ENCODE measurements at places on chromosomes 13 and 19.

DNA sequence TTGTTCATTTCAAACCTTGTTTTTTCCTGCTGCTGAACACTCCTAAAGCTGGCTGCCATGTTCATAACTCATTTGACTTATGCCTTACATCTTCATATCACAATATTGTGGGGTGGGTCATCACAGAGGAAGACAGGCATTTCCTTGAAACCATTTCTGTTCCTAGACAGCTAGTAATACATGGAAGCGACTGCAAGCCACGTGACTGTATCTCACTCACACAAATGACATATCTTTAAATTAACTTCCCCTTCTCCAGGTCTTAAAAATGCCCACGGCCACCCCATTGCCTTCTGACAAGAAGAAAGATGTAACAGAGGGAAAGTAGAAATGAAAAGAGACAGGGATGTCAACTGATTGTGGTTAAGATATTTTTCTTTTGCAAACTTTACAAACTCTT, 236.8 kb downstream of the LMO7 start:
- no peak for DNase-seq

GRCh38 chr13:76024151-76024550, 388.0 kb downstream of the LMO7 start:
- DNase-seq: no peak

DNA sequence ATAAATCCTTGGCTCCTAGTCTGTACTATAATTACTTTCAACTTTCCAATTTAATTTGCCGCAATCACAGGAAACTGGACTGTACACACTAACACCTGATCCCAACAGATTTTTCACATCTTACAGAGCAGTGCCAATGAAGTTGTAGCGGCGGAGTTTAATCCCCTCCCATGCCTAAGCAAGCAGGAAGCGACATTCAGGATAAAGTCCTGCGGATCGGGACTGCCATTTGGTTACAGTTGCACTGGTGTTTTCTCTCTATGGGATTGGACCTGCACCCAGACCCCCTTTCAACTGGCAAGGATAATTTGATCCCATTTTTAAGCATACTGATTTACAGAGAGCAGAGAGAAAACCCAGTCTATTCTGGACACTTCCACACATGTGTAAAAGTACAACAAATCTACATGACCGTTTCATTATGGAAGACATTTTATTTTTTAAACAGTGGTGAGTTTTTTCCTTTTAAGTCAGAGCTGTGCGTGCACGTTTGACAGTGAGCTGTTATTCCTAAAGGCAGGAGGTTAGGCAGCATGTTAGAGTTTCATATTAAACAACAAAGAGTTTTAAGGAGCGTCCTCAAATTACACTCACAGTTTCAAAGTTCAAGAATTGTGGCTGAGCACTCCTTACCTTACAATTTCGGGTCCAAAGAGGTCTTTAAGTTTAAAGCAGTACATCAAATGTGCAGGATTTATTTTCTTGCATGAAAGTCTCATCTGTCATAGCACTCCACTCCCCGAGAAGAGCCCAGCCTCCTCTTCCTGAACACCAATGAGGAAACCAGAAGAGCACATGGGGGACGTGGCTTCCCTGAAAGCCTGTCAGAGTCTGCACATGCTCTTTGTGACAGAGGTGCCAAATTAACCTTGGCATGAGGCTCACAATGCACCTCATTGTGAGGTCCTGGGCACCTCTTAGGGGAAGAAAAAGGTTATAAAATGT, 141.6 kb upstream of the RFC3 start:
- peak; percentile 40 for DNase-seq

- no peak for DNase-seq
Observed at GRCh38 chr13:75870397-75870903, 234.3 kb downstream of the LMO7 start.

- DNase-seq: peak; percentile 9
Observed at GRCh38 chr19:19062454-19063182, 1.2 kb upstream of the SLC25A42 start.

DNA sequence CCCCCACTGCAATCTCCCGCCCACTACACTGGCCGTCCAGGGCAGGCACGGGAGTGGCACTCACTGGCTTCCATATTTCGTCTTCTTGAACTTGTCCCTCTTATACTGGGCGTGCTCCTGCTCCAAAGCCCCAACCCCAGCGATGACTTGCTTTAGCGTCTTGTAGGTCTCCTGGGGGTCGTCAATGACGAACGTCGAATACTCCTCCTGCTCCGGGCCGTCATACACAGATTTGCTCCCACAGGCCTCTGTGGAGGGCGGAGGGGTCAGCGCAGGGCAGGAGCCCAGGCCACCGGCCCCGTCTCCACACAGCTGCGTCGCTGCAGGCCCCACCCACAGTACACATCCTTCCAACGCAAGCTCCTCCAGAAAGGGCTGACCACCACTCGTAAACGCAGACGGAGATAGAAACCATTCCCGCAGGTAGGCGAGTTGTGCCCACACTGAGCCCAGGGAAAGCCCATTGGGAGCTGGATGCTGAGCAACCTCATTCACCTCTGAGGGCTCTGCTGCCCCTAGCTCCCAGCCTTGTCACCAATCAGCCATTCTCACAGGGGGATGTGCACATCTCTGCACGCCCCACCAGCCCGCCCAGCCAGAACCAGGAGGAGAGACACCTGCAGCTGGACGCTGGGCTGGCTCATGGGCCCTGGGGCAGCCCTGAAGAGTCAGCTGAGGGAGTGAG, 7.9 kb upstream of the C13orf46 start:
- no peak for DNase-seq

GRCh38 chr13:97353927-97354675, 79.9 kb upstream of the RAP2A start:
- DNase-seq: no peak

DNA sequence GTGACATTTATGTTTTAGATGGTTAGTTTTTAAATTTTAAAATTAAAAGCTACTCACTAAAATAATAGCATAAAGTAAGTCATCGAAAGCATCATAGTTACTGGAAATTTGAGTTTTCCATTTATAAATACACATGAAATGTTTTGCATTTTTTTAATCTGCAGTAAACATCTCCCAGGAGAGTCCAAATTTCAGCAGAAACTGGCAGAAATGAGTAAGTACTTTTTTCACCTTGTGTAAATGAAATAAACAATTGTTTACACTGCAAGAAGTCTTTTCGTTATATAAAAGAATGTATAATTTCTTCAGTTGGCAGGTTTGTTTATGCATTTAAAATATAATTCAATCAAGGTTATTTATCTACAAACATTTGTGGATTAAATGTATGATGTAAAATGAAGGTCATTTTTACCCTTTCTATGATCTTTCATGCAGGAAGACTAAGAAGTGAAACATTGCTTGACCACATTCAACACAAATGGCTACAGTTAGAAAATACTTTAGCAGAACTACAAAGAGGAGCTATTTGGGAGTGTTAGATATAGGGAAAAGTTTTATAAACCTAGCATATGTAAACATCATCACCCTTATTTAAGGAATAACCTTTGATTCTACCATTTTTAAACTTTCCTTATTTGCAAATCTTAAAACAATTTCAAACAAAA, 55.6 kb downstream of the RCBTB2 start:
- no peak for DNase-seq

DNA sequence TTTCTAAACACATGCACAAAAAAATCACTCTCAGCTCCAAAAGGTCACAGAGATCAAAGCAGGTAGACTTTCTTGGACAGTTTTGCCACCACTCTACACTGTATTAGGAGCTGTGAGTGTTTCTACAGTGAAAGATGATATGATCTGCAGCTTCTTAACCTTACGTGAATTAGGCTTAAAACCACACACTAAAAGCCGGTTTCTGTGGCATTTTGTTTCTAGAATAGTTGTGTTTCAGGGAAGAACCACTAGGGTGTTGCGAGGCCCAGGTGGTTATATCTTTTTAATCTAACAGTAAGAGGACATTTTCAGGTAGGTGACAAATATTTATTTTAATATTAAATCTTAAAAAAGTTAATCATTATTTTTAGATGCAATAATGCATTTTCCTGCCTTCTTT, 216.4 kb downstream of the KLF5 start:
- DNase-seq: no peak

- DNase-seq: no peak
Observed at GRCh38 chr13:80939581-80939980, 598.7 kb upstream of the SPRY2 start.

- DNase-seq: no peak
Observed at GRCh38 chr19:45785781-45786532, 3.7 kb upstream of the DMPK start.

DNA sequence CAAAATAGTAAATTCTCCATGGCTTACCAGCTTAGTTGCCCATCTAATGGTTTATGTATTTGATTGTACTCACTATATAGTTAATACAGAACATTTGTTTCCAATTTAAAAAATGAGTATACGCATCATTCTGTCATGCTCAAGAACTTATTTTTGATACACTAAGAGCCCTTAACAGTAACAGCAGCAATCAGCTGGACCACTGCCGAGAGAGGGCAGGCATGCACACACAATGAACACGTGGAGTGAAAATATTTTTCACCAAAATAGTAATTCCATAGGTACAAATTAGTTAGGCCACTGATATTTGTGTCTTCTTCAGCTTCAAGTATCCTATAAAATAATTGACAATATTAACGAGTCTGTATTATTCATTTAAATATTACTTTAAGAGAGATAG, 109.9 kb downstream of the KLF12 start:
- DNase-seq: no peak

DNA sequence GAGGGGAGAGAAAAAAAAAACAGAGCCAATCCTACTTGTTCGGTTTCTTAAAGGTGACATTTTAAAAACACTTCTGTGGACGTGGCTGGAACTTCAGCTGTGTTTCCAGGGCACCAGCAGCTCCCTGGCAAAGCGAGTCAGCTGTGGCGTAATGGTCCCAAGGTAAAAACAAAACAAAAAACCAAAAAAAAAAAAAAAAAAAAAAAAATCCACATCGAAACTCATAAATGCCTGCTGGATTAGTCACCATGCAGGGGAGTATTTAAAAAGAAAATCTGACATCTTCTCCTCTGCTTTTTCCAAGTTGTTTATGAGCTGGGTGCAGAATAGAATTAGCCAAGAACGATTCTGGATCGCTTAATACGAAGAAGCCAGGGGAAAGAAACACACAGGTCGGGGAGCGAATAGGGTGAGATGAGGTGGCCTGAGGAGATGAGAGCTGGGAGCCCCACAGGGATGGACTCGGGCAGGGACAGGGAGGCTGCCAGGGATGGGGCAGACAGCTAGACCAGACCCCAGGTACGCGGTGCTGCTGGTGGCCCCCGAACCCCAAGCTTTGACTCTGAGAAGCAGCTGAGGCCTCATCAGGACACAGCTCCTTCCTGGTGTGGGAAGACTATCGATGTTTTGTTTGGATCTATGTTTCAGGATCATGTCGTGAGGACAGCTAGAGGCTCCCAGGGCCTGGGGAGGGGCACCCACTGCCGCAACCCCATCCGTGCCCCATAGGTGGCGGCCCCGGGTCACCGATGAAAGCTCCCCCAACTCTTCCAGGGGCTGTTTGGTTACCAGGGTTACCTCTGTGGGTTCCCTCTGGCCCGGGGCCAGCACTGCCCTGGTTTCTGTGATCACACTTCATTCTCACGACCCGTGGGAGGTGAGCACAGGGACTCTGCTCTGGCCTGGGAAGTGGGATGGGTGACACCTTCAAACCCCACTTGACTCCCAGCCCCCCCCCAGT, 3.1 kb upstream of the CTXN1 start:
- DNase-seq: peak; percentile 51

DNA sequence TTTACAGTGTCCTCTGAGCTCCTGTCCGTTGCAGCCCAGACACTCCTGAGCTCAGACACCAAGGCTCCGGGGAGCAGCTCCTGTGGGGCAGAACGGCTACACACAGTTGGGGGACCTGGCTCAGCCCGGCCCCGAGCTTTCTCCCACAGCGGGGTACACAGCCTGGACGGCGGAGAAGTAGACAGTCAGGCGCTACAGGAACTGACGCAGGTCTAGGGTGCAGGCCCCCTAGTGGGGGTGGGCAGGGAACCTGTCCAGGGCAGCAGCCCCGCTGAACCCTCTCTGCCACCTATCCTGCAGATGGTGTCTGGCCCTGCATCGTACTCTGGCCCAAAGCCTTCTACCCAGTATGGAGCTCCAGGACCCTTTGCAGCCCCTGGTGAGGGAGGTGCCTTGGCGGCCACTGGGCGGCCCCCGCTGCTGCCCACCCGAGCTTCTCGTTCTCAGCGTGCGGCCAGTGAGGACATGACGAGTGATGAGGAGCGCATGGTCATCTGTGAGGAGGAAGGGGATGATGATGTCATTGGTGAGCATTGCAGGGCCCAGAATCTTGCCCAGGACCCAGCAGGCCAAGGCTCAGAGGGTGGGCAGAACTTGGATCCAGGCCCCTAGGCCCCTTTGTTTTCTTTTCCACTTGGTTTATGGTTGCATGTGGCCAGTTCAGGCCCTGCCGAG, 12.9 kb upstream of the PRR19 start:
- no peak for DNase-seq

GRCh38 chr19:18590273-18591272, 2.0 kb downstream of the REX1BD start:
- no peak for DNase-seq

DNA sequence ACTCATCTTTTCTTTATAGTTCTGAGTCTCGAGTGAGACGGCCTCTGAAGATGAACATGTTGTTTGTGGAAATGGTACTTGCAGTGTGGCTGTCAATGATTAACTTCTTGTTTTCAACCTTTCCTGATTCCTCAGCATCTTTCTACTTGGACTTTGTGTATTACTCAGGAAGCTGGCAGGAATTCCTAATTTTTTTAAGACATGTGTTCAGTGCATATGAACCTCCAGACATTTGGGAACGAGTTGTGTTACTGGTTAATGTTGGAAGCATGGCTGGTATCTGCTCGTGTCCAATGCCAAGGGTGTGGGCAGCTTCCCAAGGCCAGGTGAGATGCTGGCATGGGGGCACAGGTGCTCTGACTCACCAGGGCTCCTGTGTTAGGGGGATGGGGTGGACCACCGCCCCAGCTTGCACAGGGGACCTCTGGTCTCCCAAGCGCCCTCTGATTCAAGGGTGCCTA, 61.1 kb upstream of the MCF2L start:
- DNase-seq: no peak

DNA sequence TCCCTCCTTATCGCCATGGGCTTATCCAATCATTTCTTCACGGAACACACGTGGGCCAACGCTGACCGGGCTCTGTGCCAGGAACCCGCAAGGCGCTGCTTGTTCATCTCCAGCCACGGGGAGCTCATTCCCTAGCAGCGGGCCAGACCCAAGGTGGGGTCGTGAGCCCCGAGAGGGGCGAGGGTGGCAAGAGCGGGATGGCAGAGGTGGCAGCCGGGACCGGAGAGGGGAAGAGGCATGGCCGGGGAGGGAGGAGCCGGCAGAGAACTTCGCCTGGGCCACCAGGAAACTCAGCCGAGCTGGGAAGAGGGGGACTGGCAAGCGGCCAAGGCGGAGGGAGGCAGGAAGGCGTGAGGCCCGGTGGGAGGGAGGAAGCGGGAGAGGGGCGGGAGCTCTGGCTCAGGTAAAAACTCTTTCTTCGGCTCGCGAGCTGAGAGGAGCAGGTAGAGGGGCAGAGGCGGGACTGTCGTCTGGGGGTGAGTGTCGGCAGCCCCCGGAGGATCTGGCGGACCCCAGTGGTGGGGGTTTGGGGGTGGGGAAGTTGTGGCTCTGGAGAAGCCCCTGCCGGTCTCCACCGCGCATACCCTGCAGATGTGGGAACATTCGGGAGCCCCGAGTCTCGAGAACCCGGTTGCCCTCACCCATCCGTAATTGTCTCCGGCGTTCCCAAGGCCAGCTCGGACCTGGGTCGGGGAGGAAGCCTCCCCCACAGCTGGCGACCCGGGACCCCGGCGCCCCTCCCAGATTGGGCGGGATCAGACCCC, at the start of gene B3GNT3:
B3GNT3 (plus strand) TSS at position 408 of the 764 bp plus-strand sequence. CDS start 12,670 bp downstream, outside the sequence.
- DNase-seq: peak; percentile 94

- no peak for DNase-seq
Observed at GRCh38 chr19:33156334-33156733, 24.4 kb downstream of the WDR88 start.

Data from Calu3 (cell line).